Activated CD4-positive, alpha-beta T cell treated with anti-CD3 and anti-CD28 coated beads, Interleukin-2, Interleukin-6, amounts not matched to agents 100 ng/mL and 50 ng/mL, durations not matched to agents 16 hours and 8 hours (primary cell): ENCODE measurements at places on chromosomes 3 and 15.

DNA sequence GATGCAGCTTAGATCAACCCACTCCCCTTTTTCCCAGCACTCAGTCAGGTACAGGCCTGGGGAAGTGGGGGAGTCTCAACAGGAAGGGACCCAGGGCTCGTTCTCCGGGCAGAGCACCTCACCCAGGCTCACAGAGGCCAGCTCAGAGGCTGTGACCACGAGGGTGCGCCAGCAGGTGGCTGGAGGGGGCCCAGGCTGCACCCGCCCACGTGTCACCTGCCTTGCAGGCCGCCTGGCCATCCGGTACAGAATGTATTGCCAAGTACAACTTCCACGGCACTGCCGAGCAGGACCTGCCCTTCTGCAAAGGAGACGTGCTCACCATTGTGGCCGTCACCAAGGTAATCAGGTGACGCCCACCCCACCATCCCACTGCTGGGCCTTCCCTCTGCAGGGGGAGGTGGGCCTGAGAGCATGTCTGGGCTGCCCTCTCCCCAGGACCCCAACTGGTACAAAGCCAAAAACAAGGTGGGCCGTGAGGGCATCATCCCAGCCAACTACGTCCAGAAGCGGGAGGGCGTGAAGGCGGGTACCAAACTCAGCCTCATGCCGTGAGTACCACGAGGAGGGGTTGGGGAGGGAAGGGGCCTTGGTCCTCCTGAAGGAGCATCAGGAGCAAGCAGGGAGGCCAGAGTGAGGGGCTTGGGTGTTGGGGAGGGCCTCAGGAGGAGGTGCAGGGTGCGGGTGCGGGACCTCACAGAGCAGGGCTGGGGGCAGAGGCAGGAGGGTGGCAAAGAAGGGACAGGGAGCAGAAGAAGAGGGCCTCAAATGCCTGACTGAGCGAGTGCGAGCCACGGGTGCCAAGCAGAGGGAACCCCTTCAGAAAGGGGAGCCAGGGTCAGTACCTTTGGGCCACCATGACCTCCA lies 14.0 kb upstream of the LMAN1L start:
- DNase-seq = no peak

- no peak for DNase-seq
These were observed 130.8 kb downstream of the LSAMP start for GRCh38 chr3:116314476-116314875.

- DNase-seq = no peak
These were observed 2.0 kb upstream of the SMARCC1 start for GRCh38 chr3:47783673-47784072.

GRCh38 chr3:53764026-53764775 lies 82.0 kb downstream of the CHDH start:
- no peak for DNase-seq

GRCh38 chr3:133514418-133514817 lies 59.1 kb upstream of the CDV3 start:
- DNase-seq = no peak

- DNase-seq = peak; percentile 54
These were observed 34.8 kb upstream of the CTSH start for GRCh38 chr15:78979456-78980320.

DNA sequence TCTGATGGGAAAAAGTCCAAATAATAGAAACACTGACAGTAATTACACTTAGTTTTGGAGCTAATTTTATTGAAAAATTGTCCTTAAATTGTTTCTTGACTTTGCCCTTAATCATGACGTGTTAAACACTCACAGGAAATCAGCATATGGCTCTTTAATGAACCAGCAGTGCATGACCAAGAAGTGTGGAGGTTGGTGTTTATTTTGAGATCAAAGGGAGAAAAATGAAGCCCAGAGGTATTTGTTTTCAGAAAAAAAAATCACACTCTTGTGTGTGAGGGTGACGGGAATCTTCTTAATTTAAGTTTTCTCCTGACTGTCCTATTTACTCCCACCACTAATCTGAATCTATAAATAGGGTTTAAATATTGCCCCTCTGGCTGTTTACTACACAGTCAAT lies 28.8 kb upstream of the SYNM start:
- no peak for DNase-seq

DNA sequence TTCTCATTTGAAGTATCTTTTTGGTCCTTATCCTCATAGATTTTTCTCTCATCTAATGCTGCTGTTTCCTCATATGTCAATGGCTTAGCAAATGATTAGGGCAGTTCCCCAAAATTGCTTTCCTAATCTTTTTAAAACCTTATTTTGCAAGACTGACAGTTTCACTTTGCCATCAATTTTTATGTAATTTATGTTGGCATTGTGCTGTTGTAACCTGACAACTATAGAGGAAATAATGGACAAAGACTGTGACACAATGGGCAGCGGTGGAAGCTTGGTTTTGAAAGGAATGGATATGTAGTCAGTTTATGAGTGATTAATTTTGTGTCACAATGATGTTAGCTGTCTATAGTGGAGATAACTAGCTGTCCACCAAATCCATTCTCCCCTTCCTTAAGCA lies 10.6 kb upstream of the SH3BP5 start:
- no peak for DNase-seq

DNA sequence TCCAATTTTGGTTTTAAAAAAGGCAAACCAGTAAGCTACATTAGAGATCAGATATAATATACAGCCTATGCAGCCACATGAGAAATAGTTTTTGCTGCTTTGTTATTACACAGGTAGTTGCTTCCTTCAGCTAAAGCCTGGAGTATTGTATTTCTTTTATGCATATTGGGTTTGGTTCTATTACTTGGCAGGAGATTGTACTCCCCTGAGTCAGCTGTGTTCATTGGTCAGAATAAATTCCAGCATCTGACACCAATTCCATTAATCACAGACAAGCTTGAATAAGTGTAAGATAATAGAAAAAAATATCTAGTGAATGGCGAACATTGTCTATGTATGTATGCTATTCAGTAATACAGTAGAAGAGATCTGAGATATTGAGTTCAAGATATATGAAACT lies 26.1 kb upstream of the ZCWPW2 start:
- no peak for DNase-seq

- DNase-seq = no peak
These were observed 56.1 kb downstream of the SLC12A8 start for GRCh38 chr3:125156456-125156855.

GRCh38 chr15:63517202-63517601 lies 12.8 kb downstream of the USP3 start:
- DNase-seq = no peak

DNA sequence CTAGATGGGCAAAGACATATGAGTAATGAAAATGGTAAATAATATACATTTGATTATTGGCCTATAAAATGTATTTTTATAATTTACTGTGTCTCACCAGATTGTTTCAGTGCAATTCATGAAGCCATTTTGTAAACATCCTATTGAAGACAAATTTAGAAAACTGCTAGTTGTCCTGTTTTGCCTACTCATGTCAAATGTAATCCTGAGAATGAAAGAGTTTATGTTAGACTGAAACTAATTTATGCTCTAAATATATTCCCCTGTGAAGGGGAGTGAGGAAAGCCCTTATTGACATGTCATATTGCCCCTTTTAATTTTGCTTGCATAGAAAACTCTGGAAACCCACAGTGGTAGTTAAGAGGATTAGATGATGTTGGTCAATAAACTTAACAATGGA lies 610.0 kb downstream of the NAALADL2 start:
- no peak for DNase-seq

DNA sequence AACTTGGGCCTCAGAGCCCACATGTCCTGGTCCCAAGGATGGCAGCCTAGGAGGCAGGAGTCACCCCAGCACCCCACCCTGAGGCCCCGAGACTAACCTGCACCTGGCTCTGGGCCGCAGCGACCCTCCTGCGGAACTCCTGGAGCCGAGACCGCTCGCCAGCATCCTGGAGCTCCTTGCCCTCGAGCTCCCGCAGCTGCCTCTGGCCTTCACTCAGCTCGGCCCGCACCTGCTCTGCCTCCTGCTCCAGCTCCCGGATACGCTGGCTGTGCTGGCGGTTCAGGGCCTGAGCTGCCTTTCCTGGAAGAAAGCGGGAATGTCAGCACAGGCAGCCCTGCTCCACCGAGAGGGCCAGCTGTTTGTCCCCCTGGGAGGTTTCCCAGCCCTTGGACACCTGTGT lies 13.2 kb downstream of the KIF7 start:
- no peak for DNase-seq
